Kidney epithelial cell (primary cell): ENCODE measurements at places on chromosomes 1 and 21. TPM values are rescaled to one million over a fixed set of nuclear protein-coding genes. Genes with fewer than 3 reads are reported as not detected.
A peak's percentile ranks its signal among the peaks of the same experiment; 100 is the strongest.

RIMKLA gene
- 0.14 and 0.29 TPM in 2 replicates for total RNA-seq

- DNase-seq: peak; percentile 90
These were observed at the start of gene COA6 for GRCh38 chr1:234373064-234373958. COA6 (plus strand) TSS chr1:234373456; CDS start chr1:234373467, 11 bp downstream.

CROCC gene
- 16.4 and 26.2 TPM in 2 replicates for total RNA-seq

MYBPH gene
- not detected in 2 replicates for total RNA-seq

HES3 gene
- total RNA-seq: not detected in 2 replicates

GRCh38 chr21:33036430-33037162 lies 10.9 kb downstream of the OLIG2 start:
- DNase-seq: no peak
